PC-9 (cell line): ENCODE measurements at places on chromosomes 12 and 14.

GRCh38 chr12:29155079-29155478 is 6.0 kb downstream of the FAR2 start:
- H3K36me3 ChIP-seq: no peaks in the 10 kb centered on the region
- no peaks in the 10 kb centered on the region for H3K27me3 ChIP-seq
- no peak overlapping the region for H3K27ac ChIP-seq
- DNase-seq: no peak
- no peak overlapping the region for H3K4me3 ChIP-seq
- peaks cover 7% of the 10 kb centered on the region; the same call in 1 of the 2 replicates for H3K4me1 ChIP-seq

GRCh38 chr12:3964439-3964838 is 91.2 kb upstream of the PARP11 start:
- H3K27me3 ChIP-seq: peaks cover 88% of the 10 kb centered on the region
- no peak for DNase-seq
- H3K36me3 ChIP-seq: no peaks in the 10 kb centered on the region
- H3K27ac ChIP-seq: no peak overlapping the region
- no peak overlapping the region for H3K4me3 ChIP-seq

DNA sequence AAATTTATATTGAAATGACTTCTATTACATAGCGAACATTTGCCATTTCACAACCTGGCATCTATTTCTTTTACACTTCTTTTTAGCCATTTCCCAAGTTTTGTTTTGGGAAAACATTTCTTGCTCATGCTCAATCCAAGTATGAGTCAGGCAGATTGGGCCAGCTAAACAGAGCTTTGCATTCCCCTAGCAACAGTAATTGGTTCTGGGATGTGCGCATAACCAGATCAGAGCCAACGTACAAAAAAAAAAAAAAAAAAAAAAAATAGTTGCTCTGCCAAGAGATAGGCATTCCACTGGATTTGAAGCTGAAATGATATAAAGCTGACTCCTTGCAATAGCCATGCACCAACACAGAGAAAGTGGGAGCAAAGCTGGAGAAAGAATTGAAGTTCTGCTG is 37.5 kb downstream of the PLCZ1 start:
- H3K36me3 ChIP-seq: no peaks in the 10 kb centered on the region
- DNase-seq: no peak
- H3K27me3 ChIP-seq: no peaks in the 10 kb centered on the region
- no peak overlapping the region for H3K4me3 ChIP-seq
- H3K4me1 ChIP-seq: peaks cover 6% of the 10 kb centered on the region; the same call in 1 of the 2 replicates
- no peak overlapping the region for H3K27ac ChIP-seq

GRCh38 chr12:71045781-71046180 is 112.0 kb downstream of the TSPAN8 start:
- no peaks in the 10 kb centered on the region for H3K27me3 ChIP-seq
- DNase-seq: no peak
- no peaks in the 10 kb centered on the region for H3K36me3 ChIP-seq

DNA sequence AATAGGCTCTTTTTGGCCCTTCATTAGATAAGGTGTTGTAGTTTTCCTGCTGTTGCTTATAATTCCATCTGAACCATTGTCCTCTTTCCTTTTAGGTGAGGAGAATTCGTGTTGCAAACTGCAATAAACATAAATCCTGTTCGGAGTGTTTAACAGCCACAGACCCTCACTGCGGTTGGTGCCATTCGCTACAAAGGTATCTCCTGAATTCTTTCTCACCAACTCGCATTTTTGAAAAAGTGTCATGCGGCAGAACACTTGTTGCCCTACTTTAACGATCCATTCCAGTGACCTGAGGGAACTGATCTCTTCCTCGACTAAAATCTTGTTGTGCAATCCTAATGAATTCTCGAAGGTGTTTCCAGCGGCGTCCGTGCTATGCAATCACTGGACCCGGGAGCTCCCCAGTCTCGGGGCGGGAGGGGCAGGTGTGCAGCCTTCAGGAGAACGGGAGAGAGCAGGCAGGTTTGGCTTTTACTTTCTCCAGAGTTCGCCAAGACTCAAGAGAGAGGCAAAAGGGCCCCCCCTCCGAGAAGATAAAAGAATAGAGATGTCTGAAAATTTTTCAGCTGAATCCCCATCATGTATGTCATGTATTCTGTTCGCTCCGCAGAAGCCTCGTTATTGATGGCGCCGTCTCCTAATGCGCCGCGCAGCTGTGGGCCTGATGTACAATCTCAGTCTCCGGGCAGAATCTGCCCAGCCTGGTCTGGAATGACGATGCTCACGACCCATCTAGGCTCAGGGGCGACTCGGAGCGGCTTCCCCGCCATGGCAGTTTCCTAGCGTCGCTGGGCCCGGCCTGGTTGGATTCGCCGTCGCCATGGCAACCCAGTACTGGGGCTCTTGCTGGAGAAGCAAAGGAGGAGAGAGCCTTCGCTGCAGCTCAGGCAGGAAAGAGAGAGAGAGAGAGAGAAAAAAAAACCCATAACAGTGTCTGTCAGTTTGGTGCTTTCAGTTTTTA is 38.2 kb downstream of the PLXNC1 start:
- no peaks in the 10 kb centered on the region for H3K4me1 ChIP-seq
- peaks cover 43% of the 10 kb centered on the region for H3K27me3 ChIP-seq
- no peaks in the 10 kb centered on the region for H3K36me3 ChIP-seq
- no peak overlapping the region for H3K4me3 ChIP-seq
- H3K27ac ChIP-seq: no peak overlapping the region
- DNase-seq: no peak

- H3K4me3 ChIP-seq: no peak overlapping the region
- H3K27me3 ChIP-seq: no peaks in the 10 kb centered on the region
- peaks cover 23% of the 10 kb centered on the region for H3K4me1 ChIP-seq
- no peaks in the 10 kb centered on the region for H3K36me3 ChIP-seq
- DNase-seq: peak; percentile 83
Measured at GRCh38 chr12:116142936-116143898, 134.3 kb downstream of the MED13L start.

DNA sequence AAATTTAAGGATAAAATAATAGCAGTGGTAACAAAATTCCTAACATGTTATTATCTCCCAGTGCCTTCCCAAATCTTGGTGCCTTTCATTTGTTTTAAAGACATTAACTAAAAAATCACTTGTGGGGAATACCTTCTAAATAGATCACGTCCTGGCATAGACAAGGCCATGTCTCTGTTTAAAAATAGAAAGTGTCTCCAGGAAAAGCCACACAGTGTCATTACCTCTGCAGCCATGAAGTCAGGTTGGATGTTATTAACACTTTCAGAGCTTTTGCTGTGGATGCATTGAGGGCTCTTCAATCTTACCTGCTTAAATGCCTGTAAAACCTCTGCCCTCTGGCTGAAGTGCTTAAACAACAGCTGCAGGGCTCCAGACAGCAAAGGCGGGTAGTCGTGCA is 211.1 kb downstream of the ITPR2 start:
- no peaks in the 10 kb centered on the region for H3K27me3 ChIP-seq
- no peaks in the 10 kb centered on the region for H3K36me3 ChIP-seq
- peaks cover 5% of the 10 kb centered on the region; the same call in 1 of the 2 replicates for H3K4me1 ChIP-seq
- no peak for DNase-seq
- no peak overlapping the region for H3K4me3 ChIP-seq

DNA sequence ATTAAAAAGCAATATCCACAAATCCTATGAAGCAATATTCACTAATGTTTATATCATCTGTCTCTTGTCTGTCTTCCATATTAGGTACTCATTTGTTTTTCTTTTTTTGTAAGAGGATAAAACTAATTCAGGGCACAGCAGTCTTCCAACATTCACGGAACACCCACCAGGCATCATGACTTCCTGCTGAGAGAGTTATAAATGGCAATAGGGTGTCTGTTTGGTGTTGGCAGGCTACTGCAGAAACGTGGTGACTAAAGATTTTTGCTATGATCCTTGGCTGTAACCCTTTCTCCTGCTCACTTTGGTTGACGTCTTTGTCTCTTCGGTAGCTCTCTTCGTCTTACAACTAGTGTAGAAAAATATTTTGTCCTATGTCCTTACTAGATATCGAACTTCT is 860.6 kb upstream of the MGAT4C start:
- no peaks in the 10 kb centered on the region for H3K27me3 ChIP-seq
- no peaks in the 10 kb centered on the region for H3K4me1 ChIP-seq
- no peak overlapping the region for H3K27ac ChIP-seq
- H3K4me3 ChIP-seq: no peak overlapping the region
- no peak for DNase-seq

DNA sequence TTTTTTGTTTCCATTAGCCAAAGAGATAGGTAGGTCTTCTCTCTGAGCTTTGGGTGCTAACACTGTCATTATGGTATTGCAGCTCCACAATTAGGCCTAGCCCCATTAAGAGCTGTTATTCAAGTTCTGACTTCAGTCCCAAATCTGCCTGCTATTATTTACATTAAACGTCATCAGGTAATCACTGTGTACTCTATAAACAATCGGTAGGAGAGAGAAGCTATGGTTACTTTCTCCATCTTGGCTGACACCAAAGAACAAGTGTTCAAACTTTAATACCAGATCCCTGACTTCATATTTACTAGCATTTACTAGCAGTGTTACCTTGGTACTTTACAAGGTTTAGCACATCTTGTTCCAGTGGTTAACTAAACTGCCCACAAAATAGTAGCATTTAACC is 305.1 kb upstream of the GARIN2 start:
- H3K4me3 ChIP-seq: no peak overlapping the region
- H3K36me3 ChIP-seq: no peaks in the 10 kb centered on the region
- no peak overlapping the region for H3K27ac ChIP-seq
- H3K27me3 ChIP-seq: no peaks in the 10 kb centered on the region
- no peaks in the 10 kb centered on the region for H3K4me1 ChIP-seq

DNA sequence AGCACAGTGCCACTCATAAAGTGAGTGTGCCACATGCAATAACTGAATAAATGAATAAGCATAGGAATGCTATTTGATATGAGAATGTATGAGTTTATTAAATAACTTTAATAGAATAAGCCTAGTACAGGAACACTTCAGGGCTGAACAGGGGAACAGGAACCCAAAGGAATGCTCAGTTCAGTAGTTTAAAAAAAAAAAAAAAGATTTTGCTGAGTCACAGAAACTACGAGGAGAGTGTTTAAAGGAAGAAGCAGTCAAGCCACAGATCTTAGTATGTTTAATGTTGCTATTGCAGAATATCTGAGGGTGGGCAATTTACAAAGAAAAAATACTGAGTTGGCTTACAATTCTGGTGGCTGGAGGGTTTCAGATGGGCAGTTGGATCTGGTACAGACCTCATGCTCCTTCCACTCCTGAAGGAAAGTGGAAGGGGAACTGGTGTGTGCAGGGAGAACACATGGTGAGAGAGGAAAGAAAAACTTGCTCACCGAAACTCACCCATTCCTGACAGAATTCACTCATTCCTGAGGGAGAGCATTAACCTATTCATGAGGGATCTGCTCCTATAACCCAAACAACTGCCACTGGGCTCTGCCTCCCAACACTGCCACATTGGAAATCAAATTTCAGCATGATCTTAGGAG is 880.3 kb upstream of the MGAT4C start:
- no peak for DNase-seq
- peaks cover 14% of the 10 kb centered on the region; the same call in 1 of the 2 replicates for H3K4me1 ChIP-seq
- no peaks in the 10 kb centered on the region for H3K36me3 ChIP-seq
- no peaks in the 10 kb centered on the region for H3K27me3 ChIP-seq
- H3K27ac ChIP-seq: no peak overlapping the region; the same call in 1 of the 2 replicates

- no peaks in the 10 kb centered on the region for H3K36me3 ChIP-seq
- peaks cover 32% of the 10 kb centered on the region for H3K27me3 ChIP-seq
- no peak overlapping the region for H3K4me3 ChIP-seq
- no peak overlapping the region for H3K27ac ChIP-seq
- no peaks in the 10 kb centered on the region for H3K4me1 ChIP-seq
- DNase-seq: no peak
Measured at GRCh38 chr14:94377866-94378470, 10.4 kb downstream of the SERPINA1 start.

- peaks cover 8% of the 10 kb centered on the region; the same call in 1 of the 2 replicates for H3K4me1 ChIP-seq
- no peak overlapping the region for H3K27ac ChIP-seq
- DNase-seq: no peak
- H3K4me3 ChIP-seq: no peak overlapping the region
- H3K27me3 ChIP-seq: no peaks in the 10 kb centered on the region
Measured at GRCh38 chr12:87513536-87514280, 515.5 kb downstream of the C12orf50 start.

DNA sequence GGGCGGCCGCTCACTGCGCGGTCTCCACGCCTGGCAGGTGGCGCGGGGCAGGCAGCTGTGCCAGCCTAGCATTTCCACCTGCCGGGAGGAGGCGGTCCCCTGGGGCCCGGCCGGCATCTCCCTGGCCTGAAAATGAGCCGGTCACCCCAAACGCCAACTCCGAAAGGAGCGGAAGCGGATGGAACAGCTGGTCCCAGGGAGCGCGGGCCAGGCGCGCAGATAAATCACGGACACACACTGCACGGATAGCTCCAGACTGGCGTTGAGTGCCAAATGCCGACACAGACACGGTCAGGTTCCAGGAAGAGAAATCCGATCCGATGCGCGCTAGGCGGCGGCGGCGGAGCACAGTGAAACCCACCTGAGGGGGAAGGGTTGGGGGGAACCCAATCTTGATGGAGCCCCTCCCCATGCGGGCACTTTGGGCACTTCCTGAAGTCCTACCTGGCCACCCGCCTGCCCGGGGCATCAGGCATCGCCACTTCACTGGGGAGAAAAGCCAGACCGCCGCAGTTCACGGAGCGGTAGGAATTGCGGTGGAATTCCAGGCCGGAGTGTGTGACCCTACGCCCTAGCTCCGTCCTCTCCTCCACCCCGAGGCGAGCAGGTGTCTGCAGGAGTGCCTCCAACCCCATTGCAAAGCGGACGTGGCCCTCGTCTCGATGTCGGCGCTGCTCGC is 624 bp upstream of the PLEKHD1 start:
- peaks cover 35% of the 10 kb centered on the region for H3K27me3 ChIP-seq
- H3K4me1 ChIP-seq: no peaks in the 10 kb centered on the region
- H3K27ac ChIP-seq: no peak overlapping the region
- H3K36me3 ChIP-seq: no peaks in the 10 kb centered on the region
- H3K4me3 ChIP-seq: peak overlapping the region; percentile 54
- DNase-seq: peak; percentile 36

DNA sequence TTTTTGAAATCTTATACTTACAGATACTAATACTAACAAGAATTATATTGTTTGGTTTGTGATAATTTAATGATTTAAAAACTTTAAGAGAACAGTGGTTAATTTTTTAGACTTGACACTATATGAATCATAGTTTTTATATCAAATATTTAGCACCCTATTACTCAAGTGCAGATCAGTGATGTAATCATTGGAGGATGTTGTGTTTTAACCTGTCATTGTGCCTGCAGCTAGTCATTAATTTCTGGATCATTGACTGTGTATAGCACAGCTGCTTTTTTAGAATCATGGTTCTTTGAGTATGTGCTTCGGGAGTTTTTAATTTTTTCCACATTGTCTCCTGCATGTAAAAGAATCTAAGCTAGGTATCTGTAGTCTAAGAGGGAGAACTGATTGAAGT is 17.3 kb downstream of the ARID4A start:
- no peaks in the 10 kb centered on the region for H3K4me1 ChIP-seq
- DNase-seq: no peak
- no peaks in the 10 kb centered on the region for H3K27me3 ChIP-seq
- H3K4me3 ChIP-seq: no peak overlapping the region
- H3K36me3 ChIP-seq: no peaks in the 10 kb centered on the region
